ENCODE measurements at places on chromosomes 2 and 18. TPM values are rescaled to one million over a fixed set of nuclear protein-coding genes. Genes with fewer than 3 reads are reported as not detected.

GRCh38 chr2:118584062-118584749 is 263.2 kb downstream of the EN1 start:
- no peaks in the 10 kb centered on the region for H3K27me3 ChIP-seq
- no peak overlapping the region for H3K4me3 ChIP-seq
- peaks cover 3% of the 10 kb centered on the region for H3K4me1 ChIP-seq
- no peak for DNase-seq
- no peaks in the 10 kb centered on the region for H3K36me3 ChIP-seq

- H3K27me3 ChIP-seq, result no peaks in the 10 kb centered on the region
- H3K4me3 ChIP-seq, result no peak overlapping the region
- H3K27ac ChIP-seq, result no peak overlapping the region
- H3K36me3 ChIP-seq, result peaks cover 1% of the 10 kb centered on the region
Observed at GRCh38 chr2:233385489-233386044, 31.3 kb downstream of the DGKD start.

DNA sequence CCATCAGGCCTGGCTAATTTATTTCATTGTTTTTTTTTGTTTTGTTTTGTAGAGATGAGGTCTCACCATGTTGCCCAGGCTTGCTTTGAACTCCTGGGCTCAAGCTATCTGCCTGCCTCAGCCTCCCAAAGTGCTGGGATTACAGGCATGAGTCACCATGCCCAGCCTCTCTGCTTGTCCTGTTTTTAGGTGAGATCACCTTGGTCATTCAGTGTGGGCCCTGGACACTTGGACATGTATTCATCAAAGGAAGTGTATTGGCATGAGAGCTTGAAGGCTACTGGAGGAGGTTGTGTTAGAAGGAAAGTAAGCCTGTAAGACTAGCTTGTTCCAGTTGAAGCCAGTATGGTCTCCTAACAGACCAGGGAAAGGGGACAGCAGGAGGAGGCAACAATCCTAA is 229.2 kb upstream of the RGPD4 start:
- H3K4me1 ChIP-seq, result no peaks in the 10 kb centered on the region
- no peak overlapping the region for H3K27ac ChIP-seq
- no peak overlapping the region for H3K4me3 ChIP-seq
- H3K36me3 ChIP-seq, result no peaks in the 10 kb centered on the region

- H3K4me1 ChIP-seq, result no peaks in the 10 kb centered on the region
- no peaks in the 10 kb centered on the region for H3K36me3 ChIP-seq
- H3K27me3 ChIP-seq, result no peaks in the 10 kb centered on the region
- DNase-seq, result no peak
- H3K27ac ChIP-seq, result no peak overlapping the region
Observed at GRCh38 chr2:179891237-179891636, 29.8 kb upstream of the ZNF385B start.

DNA sequence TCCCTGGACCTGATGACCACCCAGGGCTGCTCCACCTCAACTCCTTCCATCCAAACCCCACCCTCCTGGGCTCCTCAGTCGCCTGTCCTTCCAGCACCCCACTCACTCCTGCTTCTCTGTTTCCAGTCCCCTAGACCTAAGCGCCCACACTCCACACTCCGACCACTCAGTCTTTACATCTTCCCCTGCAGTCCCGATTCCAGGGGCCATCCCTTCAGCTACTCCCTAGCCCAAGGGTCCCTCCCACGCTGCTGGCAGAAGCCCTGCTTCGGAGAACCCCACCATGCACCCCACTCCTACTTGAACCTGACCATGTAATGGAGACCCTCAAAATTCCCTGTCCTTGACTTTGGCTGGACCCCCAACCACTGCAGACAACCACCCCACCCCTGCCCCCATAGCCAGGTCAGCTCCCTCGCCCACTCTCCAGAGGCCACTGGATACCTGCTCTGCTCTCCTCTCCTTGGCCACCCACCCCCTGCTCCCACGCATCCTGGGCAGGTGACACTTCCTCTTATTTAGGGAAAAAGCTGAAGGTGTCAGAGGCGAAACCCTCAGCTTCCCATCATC is 28.2 kb downstream of the EMX1 start:
- no peaks in the 10 kb centered on the region for H3K36me3 ChIP-seq
- H3K27ac ChIP-seq, result no peak overlapping the region
- DNase-seq, result no peak
- no peaks in the 10 kb centered on the region for H3K4me1 ChIP-seq
- H3K4me3 ChIP-seq, result no peak overlapping the region

- H3K4me3 ChIP-seq, result peak overlapping the region; percentile 96
- no peaks in the 10 kb centered on the region for H3K27me3 ChIP-seq
- H3K4me1 ChIP-seq, result no peaks in the 10 kb centered on the region
- peak; percentile 87 for DNase-seq
Observed at GRCh38 chr2:202032846-202033316, 774 bp upstream of the FZD7 start.

- no peak overlapping the region for H3K27ac ChIP-seq
- H3K4me3 ChIP-seq, result no peak overlapping the region
- H3K36me3 ChIP-seq, result no peaks in the 10 kb centered on the region
- no peaks in the 10 kb centered on the region for H3K4me1 ChIP-seq
- H3K27me3 ChIP-seq, result no peaks in the 10 kb centered on the region
- no peak for DNase-seq
Observed at GRCh38 chr2:174449033-174449432, 37.8 kb downstream of the GPR155 start.

Gene ESPNL
- 0.86 TPM for total RNA-seq

Gene DARS1
- 170 TPM for total RNA-seq

Gene CD207
- total RNA-seq, result not detected

Gene SLC39A6
- 16.2 TPM for total RNA-seq

Data from endodermal cell (in vitro differentiated cells).